ENCODE measurements at places on chromosomes 7 and 10. TPM values are rescaled to one million over a fixed set of nuclear protein-coding genes. Genes with fewer than 3 reads are reported as not detected.

Gene PAX4
- not detected for total RNA-seq

Gene CUBN
- total RNA-seq = 4.2 TPM

Gene PRF1
- 2.1 TPM for total RNA-seq

Gene GIMAP8
- 12.0 TPM for total RNA-seq

Gene ADGRA1
- total RNA-seq = under 0.01 TPM

Gene ACTL6B
- not detected for total RNA-seq

Gene ADAM22
- 9.9 TPM for total RNA-seq

Gene CALCR
- total RNA-seq = 5.2 TPM

Gene PDSS1
- total RNA-seq = 7.3 TPM
